ENCODE measurements at places on chromosomes 12 and 14. TPM values are rescaled to one million over a fixed set of nuclear protein-coding genes. Genes with fewer than 3 reads are reported as not detected.

Gene ITFG2
- 11.0 TPM for total RNA-seq

Gene TAS2R10
- total RNA-seq: 0.53 TPM

Gene CCDC177
- not detected for total RNA-seq

Gene SDR9C7
- not detected for total RNA-seq

Gene PROX2
- total RNA-seq: not detected

Gene NYNRIN
- 9.0 TPM for total RNA-seq

Gene TAS2R8
- not detected for total RNA-seq

Gene RNU6-7
- not detected for total RNA-seq

Gene TCL1B
- total RNA-seq: not detected

Gene P2RX2
- not detected for total RNA-seq

Gene IFT43
- 20.9 TPM for total RNA-seq

Gene CTDSP2
- total RNA-seq: 198 TPM

Gene IL23A
- total RNA-seq: not detected

Gene RASSF8
- 73.4 TPM for total RNA-seq

Gene ZNF891
- 0.94 TPM for total RNA-seq

Gene RHEBL1
- total RNA-seq: 0.60 TPM

Gene KERA
- total RNA-seq: not detected

Gene RNASE1
- total RNA-seq: 0.75 TPM

Gene NRXN3
- 5.1 TPM for total RNA-seq

Gene BCL11B
- total RNA-seq: under 0.01 TPM

Gene SMOC1
- not detected for total RNA-seq

Gene HRK
- not detected for total RNA-seq

Gene CMKLR1
- total RNA-seq: 1.3 TPM

Gene A2ML1
- not detected for total RNA-seq

Gene BMAL2
- total RNA-seq: 6.6 TPM

Gene RPS6KL1
- total RNA-seq: 0.35 TPM

Gene ACVR1B
- 17.5 TPM for total RNA-seq

Gene ADCY4
- 16.7 TPM for total RNA-seq

Gene KCNC2
- total RNA-seq: under 0.01 TPM

Gene KRT82
- total RNA-seq: not detected

Gene GPR137C
- 0.68 TPM for total RNA-seq

Gene CNTN1
- total RNA-seq: 3.6 TPM

Gene SLC10A1
- total RNA-seq: not detected

Gene KRT2
- total RNA-seq: not detected

Gene PXMP2
- total RNA-seq: 15.3 TPM

Gene COCH
- total RNA-seq: 0.15 TPM

Gene B4GALNT3
- total RNA-seq: 0.23 TPM

Gene TMEM132C
- total RNA-seq: not detected

Gene TAS2R20
- 1.9 TPM for total RNA-seq

Gene CCDC175
- not detected for total RNA-seq

Gene CIROP
- 0.12 TPM for total RNA-seq

All from smooth muscle cell of the coronary artery (primary cell).